ENCODE measurements at places on chromosomes 5 and 9.

DNA sequence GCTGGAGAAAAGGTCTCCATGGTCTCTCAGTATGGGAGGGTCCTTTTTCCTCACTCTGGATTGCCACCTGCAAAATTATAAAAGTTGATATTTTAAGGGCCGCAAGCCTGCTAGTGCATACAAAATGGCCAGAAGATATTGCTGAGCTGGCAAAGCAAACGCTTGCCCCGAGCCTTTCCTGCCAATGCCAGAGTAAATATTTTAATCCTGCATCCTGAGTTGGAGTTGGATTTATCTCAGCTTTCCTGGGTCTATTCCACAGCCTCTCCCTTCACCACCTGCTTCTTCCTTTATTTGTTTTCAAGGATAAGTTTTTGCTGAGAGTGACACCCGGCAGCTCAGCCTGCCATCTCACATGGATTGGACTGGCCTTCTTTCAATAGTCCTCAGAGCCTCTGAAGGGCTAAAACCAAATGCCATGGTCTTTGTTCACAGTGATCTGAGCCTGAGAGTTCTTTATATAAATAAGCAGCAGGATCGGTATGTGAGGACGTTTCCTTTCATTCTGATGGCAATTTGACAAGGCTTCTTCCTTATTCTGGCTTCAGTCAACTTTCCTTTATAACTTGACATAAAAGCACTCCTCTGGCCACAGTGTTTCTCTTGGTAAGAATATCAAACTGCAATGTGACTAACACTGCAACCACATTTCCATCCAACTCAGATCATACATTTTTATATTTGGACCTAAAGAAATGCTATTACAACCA, 170.1 kb downstream of the ADAMTS12 start:
- peak; percentile 59 for DNase-seq

GRCh38 chr9:110538647-110539041, 40.9 kb downstream of the SVEP1 start:
- DNase-seq: no peak

- DNase-seq: no peak
These were observed 103.1 kb downstream of the FBN2 start for GRCh38 chr5:128434993-128435392.

DNA sequence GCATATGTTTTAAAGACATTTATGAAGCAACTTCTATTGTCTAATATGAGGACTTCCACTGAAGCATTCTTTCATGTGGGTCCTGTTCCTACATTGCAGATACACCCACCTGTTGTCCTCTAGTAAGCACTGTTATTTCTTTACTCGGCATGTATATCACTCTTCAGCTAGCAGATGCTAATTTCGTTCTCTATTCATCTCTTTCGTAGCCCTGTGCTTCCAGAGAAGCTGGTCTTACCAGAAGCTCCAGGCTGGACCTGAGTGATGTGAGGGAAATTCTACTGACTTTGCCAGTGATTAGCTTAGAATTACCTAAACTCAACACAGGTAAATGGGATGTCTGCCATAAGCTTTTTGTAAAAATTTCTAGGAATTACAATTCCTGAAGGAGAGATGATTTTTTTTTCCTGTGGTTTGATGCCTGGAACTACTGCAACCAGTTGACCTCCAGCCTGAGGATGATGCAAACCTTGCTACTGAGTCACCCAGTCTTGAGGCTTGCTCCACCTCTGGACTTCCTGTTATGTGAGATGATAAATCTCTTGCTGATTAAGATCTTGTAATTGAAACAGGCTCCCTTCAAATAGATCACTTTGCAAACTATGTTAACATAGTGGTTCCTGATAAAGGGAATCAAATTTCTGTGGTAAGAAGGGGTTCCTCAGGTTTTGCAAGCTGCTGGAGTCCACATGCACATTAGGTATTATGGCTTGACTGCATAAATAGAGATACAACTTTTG, 52.2 kb upstream of the SPINK5 start:
- DNase-seq: peak; percentile 91

DNA sequence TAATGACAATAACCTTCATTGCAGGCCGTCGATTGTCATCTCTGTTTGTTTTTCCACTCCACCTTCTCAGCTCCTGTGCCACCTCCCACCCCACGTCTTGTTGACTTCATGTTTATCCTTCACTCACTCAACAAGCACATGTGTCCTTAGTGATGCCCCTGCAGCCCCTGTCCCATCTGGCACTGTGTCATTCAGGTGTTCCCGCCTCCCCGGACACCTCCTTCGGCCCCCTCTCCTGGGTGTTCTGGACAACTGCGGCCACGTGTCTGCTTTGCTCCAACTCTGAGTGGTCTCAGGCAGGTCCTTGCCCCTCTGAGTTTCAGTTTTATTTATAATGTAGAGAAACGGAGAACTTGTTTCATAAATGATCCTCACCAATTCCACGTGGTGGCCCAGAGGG, 91.0 kb upstream of the COL5A1 start:
- no peak for DNase-seq

DNA sequence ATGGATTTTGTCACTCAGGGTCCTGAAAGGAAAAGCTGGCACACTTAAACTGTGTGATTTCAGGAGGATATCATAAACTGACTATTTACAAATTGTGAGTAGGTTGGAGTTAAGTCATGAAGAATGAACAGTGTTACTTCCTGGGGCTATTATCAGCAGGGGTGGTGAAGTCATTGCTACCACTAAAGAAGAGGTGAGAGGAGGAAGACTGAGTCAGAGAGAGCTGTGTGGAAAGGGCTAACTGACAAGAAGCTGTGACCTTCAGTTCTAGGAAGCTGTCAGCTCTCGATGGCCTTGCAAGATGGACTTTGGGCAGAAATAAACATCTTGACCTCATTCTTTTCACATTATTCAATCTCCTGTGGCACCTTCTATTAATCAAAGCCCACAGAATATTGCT, 72.3 kb upstream of the STARD4 start:
- DNase-seq: peak; percentile 94

Measured in fibroblast of lung (primary cell).